ENCODE measurements at places on chromosomes 5 and 9. TPM values are rescaled to one million over a fixed set of nuclear protein-coding genes. Genes with fewer than 3 reads are reported as not detected.

Gene SH2D3C
- total RNA-seq = 0.36 TPM

Gene SERF1A
- total RNA-seq = 11.0 TPM

Gene AGXT2
- total RNA-seq = not detected

DNA sequence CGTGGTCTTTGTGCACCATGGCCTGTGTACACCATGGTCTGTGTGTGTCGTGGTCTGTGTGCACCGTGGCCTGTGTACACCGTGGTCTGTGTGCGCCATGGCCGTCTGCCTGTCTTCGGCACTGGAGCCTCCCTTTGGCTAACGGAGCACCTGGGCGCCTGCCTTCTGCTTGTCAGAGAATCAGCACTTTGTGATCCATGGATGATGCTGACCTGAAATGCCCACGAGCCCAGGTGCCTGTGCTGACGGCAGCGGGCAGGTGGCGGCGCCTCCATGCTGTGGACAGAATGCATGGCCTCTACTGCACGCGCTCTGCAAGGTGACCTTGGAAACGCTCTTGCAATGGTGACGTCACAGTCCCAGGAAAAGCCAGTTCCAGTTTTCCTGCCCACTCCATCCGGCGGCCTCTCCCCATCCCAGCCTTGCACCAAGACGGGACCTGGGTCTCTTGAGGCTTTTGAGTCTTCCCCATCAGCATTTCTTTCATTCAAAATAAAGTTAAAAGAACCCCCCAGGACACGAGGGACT lies 14.6 kb downstream of the LCN9 start:
- no peak for DNase-seq

Data from myocyte (in vitro differentiated cells).